Fibroblast of skin of abdomen (primary cell): ENCODE measurements at places on chromosomes 3 and 15.

DNA sequence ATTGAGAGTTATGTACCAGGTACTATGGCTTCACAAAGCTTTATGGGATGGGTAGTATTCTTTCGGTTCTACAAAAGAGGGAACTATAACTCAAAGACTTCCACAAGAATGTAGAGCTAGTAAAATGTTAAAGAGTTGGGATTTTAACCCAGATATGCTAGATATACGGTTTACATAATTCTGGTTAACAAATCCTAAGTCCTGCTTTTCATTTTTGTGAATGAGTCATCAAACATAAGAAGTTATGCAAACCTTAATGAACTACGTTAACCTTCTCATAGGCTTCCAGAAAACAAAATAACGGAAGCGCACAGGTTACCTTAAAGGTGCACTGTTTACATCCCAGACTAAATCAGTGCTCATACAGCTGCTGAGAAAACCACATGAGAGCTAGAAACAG, 1049.3 kb downstream of the MCTP2 start:
- DNase-seq: no peak

- DNase-seq: no peak
Observed at GRCh38 chr3:171401432-171401831, 58.8 kb downstream of the TNIK start.

GRCh38 chr3:30530084-30530483, 76.3 kb upstream of the TGFBR2 start:
- no peak for DNase-seq

DNA sequence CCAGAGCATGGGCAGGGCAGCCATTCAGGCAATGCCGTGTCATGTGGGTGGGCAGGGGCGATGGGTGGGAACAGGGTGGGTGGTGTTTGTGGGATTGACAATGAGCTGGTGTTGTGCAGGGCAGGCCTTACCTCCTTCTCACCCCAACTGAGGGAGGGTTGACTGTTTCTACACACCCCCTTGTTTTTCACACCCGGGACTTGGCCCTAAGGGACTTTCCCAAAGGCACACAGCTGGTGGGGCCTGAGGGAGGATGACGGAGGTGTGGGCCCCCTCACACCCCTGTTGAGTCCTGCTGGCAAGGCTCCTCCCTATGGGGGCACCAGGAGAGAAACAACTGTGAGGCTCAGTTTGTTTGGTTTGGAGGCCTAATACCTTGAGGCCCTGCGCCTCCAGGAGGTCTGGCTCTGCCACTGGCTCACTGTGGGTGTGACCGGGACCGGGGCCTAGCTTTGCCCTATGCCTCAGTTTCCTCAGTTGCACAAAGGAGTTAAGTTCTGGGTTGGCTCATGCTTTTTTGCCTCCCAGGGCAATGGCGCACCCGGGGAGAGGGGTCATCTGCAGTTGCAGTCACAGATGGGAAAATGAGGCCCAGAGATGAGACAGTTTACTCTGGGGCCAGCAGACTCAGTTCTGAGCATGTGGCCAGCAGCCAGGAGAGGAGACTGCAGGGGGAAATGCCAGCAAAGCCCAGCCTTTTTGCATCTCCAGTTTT, 5.1 kb upstream of the DNAH1 start:
- no peak for DNase-seq

DNA sequence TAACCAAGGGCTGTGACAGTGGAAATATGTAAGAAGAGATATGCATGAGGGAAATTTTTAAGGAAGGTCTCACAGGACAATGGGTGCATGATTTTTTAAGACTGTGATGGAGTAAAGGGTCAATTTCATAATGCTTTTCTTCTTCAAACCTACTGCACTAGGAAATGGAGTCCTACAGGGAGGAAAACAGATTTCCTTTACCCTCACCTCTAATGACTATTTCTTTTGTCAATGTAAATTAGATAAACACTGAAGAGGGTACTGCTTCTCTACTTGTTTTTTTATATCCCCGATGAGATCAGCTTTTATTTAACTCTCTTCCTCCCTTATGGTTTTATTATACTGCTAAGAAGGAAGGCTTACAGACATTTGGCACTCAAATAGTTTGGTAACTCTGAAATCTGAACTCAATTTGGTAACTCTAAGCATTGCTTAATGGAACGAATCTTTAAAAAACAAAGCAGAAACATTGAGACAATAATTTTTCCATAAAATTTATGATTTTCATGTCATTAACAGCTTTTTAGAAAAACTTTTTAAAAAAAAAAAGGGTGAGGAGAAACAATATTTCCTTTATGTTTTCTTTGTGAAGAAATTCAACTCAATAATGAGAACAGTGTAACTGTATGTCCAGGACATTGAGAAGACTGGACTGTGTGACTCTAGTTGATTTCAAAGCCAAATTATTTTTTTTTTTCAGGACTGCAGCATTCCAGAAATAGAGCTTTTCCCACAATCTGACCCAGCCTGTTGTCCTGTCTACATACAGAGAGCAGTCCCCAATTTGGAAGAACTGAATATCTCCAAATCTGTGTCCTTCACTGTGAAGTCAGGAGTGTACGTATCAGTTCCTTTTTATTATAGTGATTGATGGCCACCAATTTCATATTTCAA, 64.4 kb downstream of the CRYBG3 start:
- DNase-seq: no peak

DNA sequence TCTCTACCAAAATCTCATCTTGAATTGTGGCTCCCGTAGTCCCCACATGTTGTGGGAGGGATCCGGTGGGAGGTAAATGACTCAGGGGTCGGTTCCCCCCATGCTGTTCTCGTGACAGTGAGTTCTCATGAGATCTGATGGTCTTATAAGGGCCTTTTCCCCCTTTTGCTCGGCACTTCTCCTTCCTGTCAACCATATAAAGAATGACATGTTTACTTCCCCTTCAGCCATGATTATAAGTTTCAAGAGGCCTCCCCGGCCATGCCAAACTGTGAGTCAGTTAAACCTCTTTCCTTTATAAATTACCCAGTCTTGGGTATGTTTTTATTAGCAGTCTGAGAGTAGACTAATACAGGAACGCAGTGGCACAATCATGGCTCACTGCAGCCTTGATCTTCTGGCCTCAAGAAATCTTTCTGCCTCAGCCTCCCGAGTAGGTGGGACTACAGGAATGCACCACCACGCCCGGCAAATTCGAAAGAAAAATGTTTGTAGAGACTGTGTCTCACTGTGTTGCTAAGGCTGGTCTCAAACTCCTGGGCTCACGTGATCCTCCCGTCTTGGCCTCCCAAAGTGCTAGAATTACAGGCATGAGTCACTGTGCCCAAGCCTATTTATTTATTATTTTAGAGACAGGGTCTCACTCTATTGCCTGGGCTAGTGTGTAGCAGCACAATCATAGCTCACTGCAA, 101.0 kb downstream of the ATP10A start:
- DNase-seq: no peak

DNA sequence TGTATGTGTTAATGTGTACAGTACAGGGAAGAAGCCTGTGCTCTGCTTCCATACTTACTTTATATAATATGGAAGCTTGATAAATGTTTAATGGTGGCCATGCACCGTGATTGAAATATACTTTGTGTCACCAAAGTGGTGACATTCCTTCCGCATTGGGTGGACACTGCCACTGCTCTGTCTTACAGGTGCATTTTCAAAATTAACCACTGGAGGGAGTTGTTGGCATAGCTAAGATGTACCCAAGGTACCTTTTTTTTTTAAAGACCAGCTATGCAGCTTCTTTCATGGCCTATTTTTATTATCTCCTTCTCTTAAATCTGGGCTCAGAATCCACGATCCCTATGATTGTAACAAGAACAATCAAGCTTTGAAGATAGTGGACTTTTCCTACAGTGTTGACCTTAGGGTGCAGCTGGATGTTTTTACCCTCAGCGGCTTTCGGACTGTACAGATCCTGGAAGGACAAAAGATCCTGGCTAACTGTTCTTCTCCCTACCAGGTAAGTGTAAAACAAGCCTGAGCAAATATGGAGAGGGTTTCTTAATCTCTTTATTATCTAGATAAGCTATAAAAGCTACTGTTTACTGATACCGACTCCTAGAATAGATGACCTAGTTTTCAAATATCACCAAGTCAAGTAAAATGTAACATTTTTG, 21.6 kb upstream of the PAK6 start:
- DNase-seq: peak; percentile 59

- no peak for DNase-seq
Observed at GRCh38 chr3:32899265-32899664, 52.2 kb upstream of the CCR4 start.

GRCh38 chr3:14921811-14922705, 25.3 kb upstream of the NR2C2 start:
- DNase-seq: peak; percentile 16

GRCh38 chr3:195815169-195815771, 3.5 kb upstream of the MUC4 start:
- DNase-seq: no peak
